ENCODE measurements at places on chromosomes 2 and 18. TPM values are rescaled to one million over a fixed set of nuclear protein-coding genes. Genes with fewer than 3 reads are reported as not detected.

Gene ECEL1
- not detected for total RNA-seq

DNA sequence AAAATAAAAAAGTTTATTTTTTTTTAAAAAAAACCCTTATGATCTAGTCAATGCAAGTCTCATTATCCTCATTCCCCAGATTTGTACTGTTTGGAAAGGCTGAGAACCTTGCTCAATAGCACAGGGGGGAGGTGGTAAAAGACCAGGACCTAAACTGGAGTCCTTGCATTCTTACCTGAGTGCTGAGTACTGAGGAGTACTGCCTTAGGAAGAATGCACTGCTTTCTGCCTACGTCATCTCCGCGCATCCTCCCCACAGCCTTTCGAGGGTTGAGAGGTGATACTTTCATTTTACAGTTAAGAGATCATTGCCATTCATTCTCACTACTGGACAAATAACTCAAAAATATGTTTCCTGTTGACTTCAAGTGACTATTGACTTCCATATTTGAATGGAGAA, 73.8 kb downstream of the MAP3K20 start:
- no peak for DNase-seq

DNA sequence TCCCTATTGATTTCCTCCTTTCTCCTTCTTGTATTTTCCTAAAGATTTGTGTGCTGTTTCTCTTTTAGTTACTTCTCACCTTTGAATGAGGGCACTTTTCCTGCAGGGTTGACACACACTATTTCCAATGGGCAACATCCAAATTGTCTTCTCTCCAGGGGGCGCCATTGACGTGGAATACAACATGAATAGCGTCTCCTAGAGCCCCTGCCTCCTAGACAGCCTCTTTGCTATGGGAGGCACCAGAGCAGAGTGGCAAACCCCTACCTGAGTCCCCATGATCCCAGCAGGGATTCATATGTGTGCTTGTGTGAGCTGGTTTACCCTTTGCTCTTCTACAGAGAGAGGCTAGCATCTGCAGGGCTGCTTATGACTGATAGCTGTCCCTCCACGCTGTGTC, 61.3 kb upstream of the ITSN2 start:
- DNase-seq, result peak; percentile 55

Gene PECR
- 5.7 TPM for total RNA-seq

DNA sequence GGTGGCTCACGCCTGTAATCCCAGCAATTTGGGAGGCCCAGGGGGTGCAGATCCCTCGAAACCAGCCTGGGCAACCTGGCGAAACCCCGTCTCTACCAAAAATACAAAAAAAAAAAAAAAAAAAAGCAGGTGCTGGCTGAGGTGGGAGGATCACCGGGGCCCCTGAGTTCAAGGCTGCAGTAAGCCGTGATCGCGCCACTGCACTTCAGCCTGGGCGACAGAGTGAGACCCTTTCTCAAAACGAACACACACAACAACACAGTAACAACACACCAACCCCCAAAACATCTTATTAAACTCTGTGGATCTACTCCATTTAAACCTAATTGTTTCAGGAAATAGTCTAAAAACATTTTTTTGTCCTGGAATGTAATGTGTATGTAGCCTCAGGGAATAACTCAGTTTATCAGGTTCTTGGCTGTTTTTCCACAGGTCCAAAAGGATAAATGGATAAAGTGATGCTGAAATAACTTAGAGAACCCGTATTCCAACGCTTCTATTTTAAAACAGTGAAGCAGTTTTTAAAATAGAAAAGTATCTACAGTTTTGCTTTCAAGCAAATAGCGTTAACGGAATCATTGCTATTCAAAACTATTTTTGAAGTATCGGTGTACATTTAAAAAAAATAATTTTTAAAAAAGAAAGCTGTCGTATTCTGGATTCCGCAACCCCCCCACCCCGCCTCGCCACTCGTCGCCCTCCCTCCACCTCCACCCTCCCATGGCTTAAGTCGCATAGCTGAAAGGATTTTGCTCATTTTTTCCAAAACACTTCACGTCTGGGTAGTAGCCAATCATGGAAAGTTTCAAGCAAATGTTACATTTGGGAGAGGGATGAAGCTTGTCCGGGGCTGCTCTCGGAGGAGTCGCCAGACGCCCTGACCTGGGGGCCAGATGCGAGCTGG, 895 bp upstream of the GLS start:
- DNase-seq, result no peak

Gene STPG4
- total RNA-seq, result not detected

DNA sequence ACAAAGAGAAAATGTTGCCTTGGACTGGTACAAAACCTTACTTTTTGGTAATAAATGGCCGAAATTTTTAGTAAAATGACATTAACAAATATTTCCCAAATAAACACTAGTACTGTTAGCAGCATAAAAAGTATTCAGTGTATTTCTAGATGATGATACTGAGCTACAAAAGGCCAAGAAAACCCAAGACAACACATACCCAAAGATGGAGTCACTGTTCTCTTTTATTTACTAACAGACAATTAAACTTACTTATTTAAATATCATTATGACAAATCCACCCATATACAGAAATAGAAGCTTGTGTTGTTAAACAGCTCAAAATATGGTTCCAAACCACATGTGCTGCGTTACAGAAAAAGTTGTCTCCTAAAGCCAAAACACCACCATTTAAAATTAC, 239.9 kb downstream of the ZEB2 start:
- no peak for DNase-seq

DNA sequence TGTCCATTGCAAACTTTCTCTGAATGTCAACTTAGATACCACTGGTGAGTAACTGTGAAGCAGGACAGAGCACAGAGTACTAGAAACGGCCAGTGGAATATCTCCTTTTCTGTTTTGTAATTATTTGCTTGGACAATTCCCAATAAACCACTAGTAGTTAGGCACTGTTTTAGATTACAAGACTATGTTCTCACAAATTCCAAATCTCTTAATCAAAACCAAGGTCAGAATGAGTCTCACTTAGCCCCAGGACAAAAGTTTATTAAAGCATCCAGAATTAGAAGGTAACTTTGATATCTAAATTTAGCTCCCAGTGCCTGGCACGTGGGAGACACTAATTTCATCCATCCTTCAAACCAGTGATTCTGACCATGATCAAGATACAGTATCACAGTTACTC, 89.0 kb downstream of the ZNF521 start:
- no peak for DNase-seq

DNA sequence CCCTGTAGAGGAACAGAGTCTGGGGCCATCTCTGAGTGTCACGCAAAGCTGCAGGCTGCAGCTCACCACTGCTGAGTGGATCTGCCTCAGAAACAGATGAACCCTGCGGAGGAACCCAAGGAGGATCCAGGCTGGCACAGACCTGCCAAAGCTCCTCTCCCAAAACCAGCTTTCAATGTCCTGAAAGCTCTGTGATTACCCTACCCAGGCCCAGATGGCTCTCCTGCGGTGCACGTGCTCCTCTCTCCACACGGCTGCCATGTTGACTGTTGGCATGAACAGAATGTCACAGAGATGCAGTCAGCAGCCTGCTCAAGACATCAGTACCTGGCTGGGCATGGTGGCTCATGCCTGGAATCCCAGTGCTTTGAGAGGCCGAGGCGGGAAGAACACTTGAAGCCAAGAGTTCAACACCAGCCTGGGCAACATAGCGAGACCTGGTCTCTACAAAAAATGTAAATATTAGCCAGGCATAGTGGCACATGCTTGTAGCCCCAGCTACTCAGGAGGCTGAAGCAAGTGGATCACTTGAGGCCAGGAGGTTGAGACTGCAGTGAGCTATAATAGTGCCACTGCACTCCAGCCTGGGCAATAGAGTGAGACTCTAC, 216.8 kb downstream of the MGAT5 start:
- DNase-seq, result no peak

DNA sequence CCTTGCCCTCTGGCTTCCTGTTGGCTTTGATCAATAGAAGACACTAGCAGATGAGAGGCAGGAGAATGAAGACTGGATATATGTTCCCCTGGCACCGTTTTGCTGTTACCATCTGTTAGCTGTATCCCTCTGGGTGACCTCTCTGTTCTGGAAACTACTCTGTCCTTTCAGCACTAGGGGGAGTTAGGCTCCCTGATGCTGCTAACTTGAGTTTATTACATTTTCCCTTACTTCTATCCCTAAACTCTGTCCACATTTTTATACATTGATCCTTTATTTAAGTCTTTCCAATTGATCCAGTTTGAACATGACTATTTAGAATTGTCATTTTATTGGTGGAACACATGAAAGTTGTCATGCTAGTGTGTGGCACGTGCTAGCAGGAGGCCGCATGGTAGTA, 1014.3 kb upstream of the CDH2 start:
- peak; percentile 3 for DNase-seq

DNA sequence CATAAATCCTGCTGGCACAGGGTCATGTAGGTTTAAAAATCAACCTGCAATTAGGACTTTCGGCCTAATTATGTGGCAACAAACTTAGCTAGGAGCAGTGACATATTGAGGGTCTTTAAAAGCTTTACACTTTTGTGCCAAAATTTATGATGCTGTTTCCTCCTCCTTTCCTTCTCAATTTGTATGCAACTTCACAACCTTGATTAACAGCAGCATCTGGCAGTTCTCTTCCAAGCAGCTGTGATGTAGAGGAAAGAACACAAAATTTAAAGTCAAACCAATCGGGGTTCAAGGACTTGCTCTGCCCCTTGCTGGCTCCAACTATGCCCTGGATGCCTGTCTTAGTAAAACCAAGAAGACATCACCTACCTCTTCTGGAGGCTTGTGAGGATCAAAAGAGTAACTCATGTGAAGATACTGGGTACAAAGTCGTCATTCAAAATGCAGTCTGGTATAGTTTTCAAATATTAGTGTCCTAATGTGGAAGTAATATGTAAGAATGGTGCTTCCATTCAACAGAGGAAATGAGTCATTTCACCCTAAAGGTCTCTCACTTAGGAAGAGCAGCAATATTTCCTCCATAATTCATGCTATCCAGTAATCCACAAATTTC, 94.7 kb downstream of the ANKRD44 start:
- DNase-seq, result no peak

DNA sequence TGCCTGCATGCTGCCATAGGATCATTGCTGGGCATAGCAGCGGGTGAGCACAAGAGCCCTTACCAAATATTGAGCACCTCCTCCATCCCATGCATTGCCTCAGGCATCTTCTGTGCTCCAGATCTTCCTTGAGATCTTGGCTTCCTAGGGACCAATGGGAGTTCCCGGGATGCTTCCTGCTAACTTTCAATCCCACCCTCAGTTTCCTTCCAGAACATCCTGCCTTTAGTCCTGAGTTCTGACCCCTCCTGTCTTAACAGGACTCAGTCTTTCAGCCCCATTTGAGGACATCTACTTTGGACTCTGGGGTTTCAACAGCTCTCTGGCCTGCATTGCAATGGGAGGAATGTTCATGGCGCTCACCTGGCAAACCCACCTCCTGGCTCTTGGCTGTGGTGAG, 15.3 kb downstream of the SLC14A1 start:
- no peak for DNase-seq

- no peak for DNase-seq
These were observed 205.5 kb upstream of the MYT1L start for GRCh38 chr2:2536416-2537056.

DNA sequence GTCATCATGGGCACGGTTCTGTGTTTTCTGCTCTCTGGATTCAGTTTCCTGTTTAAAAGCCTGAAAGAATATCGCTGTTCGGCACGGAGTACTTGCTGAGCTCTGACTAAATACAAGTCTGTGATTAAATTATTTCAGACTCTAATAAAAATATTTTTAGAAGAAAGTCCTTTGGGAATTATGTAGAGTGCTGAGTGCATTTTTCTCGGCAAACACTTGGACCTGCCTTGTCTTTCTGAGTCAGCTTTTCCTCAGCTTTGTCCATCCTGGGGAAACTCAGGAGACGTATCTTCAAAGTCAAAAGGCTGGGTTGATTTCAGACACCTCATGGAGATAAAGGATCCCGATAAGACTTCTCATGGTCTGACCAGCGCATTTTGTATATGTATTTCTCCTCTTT, 45.9 kb downstream of the IL1R2 start:
- no peak for DNase-seq

GRCh38 chr2:67576991-67577390, 179.9 kb downstream of the ETAA1 start:
- DNase-seq, result no peak

GRCh38 chr2:54572262-54572635, 116.1 kb downstream of the SPTBN1 start:
- DNase-seq, result peak; percentile 86

DNA sequence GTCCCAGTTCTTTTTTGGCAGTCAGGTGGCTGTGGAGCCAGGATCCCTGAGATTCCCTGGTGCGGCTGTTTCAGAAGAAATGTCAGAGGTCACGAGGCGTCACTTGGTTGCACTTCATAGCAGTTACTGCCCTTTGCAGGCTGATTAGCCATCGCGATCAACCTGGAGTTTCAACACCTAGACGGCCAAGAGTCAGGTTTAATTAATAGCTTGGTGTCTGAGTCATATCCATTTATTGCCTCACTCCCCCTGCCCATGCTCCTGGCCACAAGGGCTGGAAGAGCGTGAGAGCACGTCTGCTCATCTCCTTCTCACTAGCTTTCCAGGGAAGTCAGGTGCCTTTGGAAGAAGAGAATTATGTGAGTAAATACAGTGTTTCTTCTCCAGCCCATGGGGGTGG, 552.3 kb downstream of the TSN start:
- DNase-seq, result peak; percentile 6

DNA sequence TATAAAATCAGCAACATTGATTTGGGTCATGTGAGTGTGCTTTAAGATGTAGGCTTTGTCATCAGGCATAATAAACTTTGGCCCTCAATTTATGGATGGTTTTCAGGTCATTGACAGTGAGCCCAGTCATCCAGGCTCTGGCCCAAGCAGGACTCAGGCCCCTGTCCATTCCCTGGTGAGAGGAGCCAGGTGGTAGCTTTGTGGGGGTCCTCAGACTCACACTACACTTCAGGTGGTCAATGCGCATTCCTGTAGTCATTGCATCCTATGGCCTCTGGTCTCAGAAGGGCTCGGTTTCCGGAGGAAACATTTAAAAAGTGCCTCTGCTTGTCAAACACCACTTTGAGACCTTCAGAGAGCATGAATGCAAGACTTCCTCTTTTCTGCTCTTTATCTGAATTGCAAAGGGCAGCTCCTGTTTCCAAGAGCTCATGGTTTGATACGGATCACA, 20.2 kb downstream of the LGALSL start:
- no peak for DNase-seq

Gene SERPINB2
- total RNA-seq, result 18.1 TPM

DNA sequence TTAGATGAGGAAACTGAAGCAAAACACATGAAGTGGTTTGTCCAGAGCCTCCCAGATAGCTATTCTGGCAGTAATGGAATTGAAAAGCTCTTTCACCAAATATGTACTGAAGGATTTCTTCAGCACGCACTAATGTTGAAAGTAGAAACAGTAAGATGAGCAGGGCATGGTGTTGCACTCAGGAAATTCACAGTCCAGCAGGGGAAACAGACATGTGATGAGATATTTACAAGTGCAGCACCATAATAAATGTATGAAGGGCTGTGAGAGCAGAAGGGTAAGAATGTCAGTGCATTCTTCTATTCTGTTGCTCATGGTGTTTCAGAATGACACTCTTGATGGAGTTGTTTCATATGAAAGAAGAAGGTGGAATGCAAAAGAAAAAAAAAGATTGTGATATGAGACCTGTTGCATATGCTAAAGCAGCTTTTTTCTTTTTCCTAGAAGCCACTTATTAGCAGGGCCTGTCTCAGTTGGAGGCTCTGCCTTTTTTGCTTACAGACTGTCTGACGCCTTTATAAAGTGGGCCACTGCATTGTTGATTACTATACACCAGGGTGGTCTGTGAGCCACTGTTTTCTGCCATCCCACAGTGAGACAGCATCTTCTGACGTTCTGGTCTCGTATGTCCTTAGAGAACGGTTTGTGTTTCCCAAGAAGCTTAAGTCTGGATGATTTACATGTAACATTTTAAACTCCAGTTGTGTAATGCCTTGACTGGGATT, 516.9 kb downstream of the ARHGAP15 start:
- DNase-seq, result no peak

Data from Daoy (cell line).